Left colon (tissue), 2 donors: ENCODE measurements at places on chromosomes 5 and 9. TPM values are rescaled to one million over a fixed set of nuclear protein-coding genes. Genes with fewer than 3 reads are reported as not detected.

GRCh38 chr9:121989010-121989409, 104.1 kb downstream of the TTLL11 start:
- DNase-seq = no peak

DNA sequence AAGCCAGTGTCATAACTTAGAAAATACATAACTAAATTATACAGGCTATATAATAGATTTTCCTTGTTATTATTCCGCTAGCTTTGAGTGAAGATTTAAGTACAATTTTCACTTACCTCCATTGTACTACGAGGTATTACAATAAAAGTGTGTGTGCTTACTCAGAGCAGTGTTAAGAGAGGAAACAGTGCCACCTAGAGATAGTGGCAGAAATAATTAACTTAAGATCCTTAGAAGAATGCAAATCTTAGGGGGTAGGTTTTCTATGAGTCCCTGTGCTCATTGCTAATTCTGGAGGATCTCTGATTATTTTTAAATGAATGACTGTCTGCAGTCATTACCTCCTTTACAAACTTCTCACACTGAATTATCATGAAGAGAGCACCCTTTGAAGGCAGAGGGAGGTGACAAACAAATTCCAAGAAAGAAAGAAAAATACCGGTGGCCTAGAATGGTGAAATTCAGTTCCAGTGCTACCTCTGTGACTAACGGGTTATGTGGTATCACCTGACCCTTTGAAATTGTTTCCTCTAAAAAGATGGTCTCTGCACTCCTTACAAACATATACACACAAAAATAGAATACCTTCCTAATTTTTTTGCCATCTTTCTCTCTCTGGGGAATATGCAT, 379.8 kb downstream of the TRIM36 start:
- no peak for DNase-seq

GRCh38 chr5:122581629-122582028, 193.3 kb upstream of the SNX2 start:
- DNase-seq = no peak

DNA sequence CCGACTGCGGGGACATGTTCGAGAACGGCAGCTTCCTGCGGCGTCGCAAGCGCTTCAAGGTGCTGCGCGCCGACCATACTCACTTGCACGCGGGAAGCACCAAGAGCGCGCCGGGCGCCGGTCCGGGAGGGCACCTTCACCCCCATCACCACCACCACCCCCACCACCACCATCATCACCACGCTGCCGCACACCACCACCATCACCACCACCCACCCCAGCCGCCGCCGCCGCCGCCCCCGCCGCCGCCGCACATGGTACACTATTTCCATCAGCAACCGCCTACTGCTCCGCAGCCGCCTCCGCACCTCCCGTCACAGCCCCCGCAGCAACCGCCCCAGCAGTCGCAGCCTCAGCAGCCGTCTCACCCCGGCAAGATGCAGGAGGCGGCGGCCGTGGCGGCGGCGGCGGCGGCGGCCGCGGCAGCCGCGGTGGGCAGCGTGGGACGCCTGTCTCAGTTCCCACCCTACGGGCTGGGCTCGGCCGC, 514 bp downstream of the FOXB2 start:
- DNase-seq = no peak

DNA sequence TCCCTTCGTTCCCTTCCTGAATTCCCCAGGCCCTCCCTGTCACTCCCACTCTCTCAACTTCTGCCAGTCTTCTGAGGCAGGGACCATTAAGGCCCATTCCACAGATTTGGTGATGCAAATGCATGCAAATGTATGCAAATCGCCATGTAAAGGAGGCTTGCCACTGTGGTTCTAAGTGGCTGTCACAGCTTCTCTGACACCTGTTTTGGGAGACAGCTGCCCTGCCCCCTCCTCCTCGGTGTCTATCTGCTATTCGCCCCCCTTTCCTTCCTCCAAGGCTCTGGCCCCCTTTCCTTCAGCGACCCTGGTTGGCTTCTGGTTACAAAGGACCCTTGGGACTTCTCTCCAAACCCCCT, 10.5 kb upstream of the ARAP3 start:
- DNase-seq = no peak

- DNase-seq = peak; percentile 80
Measured at GRCh38 chr9:129609486-129610212, 11.3 kb downstream of the C9orf50 start.

- DNase-seq = peak; percentile 62
Measured at GRCh38 chr9:114108016-114108833, 9.1 kb upstream of the KIF12 start.

GRCh38 chr5:172940268-172941066, 18.8 kb upstream of the RPL26L1 start:
- no peak for DNase-seq

DNA sequence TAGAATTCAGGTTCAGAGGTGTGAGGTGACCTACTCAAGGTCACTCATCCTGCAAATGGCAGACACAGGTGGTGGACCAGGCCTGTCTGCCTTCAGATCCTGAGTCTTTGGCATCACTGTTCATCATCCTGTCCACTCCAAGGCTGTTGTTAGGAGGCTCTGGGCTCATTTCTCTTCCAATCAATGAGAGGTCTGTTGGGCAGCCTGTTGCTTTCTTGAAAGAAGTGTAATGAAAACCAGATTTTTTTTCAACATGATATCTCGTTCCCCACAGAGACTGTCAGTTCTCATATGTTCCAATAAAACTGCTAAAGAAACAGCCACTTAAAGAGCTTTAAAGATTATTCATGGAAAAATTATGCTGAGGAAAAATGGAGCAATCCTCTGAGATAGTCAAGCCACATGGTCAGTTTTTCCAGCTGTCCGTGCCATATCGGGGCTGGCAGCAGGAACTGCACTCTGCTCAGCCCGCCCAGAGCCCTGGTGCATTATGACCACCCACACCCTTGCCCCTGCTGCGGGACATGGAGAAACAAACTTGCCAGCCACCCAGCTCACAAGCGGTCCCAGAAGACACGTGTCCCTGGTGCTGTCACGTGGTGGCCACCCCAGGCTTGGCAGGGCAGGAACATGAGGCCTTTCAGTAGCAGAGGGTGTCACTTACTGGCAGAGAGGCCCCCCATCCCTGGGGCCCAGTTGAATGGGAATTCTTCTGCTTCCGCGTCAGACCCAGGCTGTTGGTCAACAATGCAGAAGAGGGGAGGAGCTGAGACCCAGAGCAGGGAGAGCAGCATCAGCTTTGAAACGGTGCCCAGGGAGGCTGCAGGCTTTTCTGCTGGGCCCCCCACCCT, 63.7 kb upstream of the ANGPTL2 start:
- peak; percentile 72 for DNase-seq

DNA sequence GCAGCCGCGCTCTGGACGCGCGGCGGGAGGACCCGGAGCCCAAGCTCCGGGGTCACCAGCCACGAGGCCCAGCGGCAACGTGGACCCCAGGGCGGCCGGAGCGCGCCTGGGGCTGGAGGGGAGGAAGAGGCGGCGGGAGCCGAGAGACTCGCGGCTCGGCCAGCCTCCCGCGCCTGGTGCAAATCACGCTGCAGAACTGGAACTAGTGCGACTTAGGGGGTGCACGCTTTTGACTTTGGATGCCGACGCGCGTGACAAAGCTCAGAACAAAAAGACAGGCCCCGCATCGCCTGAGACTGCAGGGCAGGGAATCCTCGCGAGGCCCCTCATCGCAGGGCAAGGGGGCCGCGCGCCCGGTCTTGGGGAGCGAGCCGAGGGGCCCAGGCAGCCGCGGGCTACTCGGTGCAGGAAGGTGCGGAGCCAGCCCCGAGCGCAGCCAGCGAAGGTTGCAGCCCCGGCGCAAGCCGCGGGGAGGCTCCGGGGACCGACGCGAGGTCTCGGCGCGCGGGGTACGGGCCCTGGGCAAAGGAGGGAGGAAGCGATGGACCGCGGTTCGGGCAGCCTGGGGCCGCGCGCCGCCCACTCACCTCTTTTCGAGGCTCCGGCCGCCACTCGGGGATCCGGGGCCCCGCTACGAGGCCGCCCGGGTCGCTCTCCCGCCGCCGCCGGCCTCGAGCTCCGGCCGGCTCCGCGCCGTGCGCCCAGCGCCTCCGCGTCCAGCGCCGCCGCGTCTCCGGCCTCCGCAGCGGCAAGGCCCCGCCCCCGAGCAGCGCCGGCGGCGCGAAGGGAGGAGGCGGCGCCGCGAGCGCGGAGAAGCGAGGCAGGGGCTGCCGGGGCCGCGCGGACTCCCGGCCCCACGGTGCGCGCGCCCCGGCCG, at the start of gene GOLM1:
Gene GOLM1 (minus strand): TSS at position 735 of the 877 bp plus-strand sequence. CDS start 20,238 bp downstream, outside the sequence.
- peak; percentile 65 for DNase-seq

- DNase-seq = no peak
Measured at GRCh38 chr5:15914638-15915037, 265.0 kb downstream of the MARCHF11 start.

Gene PDE8B
- 0.89 TPM for total RNA-seq

Gene HRCT1
- total RNA-seq = 58.7 TPM

Gene PCDHB14
- 1.2 TPM for total RNA-seq

Gene DOK3
- 4.1 TPM for total RNA-seq
